ENCODE measurements at places on chromosomes 3 and 15.

DNA sequence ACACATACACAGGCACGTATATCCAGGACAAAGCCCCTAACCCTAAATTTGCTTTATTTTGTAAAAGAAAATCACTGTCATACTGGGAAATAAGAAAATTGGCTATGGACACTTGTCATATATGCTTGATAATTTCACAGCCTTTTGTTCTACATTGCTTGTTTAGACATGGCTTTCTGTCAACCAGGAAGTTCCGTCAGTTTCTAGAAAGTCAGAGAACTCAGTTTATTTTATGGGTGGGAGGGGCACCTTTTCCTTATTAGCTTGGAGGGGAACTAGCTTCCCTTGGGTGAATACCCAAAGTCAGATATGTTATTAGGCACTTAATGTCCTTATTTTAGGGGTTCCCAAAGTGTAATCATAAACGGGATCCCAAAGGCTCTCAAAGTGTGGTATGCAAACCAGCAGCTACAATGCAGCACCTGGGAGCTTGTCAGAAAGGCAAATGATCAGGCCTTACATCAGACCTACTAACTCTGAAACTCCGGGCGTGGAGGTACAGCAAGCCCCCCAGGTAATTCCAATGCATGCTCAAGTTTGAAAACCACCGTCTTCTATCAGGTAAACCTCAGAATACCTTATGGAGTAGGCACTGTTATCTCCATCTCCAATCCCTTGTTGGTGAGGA, 50.1 kb downstream of the CADPS start:
- no peak for DNase-seq

DNA sequence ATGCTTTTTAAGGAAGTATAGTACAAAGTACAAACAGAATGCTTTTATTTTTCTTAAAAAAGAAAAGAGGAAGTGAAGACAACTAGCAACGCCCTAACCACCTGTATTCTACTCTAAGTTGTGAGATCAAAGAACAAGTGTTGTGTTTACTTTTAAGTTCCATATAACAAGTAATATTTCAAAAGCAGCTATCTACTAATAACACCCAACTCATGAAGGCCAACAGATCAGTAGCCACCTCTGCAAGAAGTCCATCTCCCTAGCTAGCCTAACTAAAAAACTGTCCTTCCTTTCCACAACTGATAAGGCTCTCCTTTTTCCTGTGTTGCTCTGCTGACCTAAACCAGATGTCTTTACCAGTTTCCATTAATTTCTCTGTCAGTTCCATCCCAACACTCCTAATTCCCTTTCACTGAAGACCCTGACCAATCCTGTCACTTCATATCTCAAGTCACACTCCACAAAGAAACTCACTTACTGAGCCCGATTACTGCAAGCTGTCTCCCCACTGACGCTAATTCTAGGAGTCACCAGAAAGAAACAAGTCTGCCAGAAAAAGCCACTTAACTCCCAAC, 26.9 kb downstream of the PHC3 start:
- DNase-seq: no peak

DNA sequence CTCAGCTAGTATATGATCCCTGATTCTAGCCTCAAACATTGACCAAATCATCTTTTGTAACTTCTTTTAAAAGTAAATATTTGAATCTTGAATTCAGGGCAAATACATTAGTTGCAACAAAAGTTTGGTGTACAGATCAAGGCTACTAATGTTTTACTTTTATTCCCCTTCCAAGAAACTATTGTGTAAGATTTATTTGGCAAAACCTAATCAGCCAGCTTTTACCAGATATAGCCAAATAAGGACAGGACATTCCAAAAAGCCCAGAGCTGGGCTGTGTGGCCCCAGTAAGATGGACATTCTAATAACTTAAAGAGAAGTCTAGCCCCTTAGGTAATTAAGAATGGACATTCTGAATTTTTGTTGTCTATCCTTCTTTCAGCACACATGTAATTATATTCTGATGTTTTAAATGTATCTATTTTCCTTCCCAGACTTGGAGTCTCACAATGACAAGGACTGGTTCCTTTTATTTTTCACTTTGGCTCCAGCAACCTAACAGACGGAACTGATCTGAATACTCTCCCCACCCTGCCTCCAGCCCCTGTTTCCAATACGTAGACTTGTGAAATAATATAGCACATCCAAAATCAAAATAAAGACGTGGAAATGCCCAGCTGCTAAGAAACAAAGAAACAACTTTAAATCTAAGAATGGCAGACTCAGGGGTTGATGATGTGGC, 48.1 kb downstream of the STARD5 start:
- no peak for DNase-seq

- no peak for DNase-seq
These were observed 5.5 kb downstream of the B4GALT4 start for GRCh38 chr3:119235151-119235550.

GRCh38 chr3:129421988-129422745, 6.3 kb downstream of the EFCAB12 start:
- DNase-seq: no peak

- no peak for DNase-seq
These were observed 91.4 kb downstream of the SLC49A4 start for GRCh38 chr3:122886251-122886650.

DNA sequence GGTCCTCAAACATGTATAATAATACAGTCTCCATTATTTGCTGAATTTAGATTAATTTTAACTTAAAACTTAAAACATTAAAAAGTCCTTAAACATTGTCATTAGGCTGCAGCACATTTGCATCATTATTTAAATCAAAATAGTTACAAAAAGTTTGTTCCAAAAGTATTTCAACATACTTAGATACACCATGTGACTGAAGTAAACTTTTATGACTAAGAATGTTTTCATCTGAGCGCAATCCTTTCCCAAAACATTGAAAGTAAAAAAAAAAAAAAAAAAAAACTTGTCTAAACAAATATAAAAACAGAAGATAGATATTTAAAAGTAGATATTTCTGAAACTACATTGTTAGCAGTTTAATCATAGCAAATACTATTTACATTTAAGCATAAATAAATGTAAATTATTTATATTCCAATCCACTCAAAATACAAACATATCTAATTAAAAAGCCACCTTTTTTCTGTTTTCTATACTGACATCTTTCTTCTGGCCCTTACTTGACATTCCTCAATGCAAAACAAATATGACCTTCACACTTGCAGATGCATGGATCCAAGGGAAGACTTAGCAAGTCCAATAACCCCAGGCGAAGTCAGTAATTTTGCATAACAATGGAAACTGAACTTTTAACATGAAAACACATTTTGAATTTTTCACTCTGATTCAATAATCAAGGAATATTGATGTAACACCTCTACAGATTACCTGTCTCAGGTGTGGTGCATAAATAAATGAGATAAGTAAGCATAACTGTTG, 10.3 kb downstream of the FAM227B start:
- no peak for DNase-seq

GRCh38 chr3:56294286-56294685, 174.0 kb downstream of the ERC2 start:
- no peak for DNase-seq

DNA sequence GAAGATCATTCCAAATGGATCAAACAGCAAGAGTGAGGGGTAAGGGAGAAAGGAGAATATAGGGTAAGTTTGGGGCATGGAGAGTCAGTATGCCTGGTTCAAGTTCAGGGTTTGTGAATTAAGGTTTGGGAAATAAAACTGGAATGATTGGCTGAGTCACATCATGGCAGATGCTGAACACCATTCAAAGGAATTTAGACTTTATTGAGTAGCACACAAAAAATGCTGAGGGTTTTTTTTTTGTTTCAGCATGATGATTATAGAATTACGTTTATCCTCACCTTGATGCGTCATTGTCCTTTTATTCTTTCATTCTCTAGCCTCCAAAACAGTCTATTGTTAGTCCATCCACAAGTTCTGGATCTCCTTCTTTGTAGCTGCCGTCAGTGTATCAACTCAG, 220.0 kb upstream of the UMPS start:
- no peak for DNase-seq

DNA sequence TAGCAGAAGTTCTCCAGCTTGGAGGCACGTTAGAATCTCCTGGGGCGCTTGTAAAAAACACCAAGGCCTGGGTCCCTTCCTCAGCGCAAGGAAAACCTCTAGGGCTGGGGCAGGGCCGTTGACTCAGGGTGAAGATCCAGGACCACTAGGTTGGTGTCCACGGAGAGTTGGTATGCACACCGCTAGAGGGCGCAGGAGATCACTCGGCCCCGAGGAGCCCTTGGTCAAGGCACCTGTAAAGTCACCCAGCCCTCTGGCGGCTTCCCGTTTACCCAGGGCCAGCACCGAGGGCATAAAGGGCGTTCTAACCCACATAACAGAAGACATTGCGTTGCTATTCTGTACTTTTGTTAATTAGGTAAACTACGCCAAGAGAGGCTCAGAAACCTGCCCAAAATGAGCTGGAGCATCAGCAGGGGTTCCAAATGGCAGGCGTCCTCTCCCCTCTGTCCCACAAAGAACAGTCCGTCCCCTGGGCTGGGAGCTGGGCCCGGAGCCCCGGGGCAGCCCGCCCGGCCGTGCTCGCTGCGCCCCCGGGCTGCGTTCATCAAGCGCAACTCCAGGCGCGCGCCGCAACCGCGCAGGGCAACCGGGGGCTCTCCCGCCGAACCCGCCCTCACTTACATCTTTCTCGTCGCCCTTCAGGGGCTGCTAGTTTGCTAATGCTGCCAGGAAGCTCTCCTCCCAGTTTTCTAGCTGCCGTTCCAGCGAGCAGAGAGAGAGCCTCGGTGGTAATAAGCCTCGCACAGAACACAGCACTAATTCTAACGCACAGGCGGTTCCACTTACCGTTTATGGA, 332.1 kb downstream of the ARRDC4 start:
- peak; percentile 12 for DNase-seq

DNA sequence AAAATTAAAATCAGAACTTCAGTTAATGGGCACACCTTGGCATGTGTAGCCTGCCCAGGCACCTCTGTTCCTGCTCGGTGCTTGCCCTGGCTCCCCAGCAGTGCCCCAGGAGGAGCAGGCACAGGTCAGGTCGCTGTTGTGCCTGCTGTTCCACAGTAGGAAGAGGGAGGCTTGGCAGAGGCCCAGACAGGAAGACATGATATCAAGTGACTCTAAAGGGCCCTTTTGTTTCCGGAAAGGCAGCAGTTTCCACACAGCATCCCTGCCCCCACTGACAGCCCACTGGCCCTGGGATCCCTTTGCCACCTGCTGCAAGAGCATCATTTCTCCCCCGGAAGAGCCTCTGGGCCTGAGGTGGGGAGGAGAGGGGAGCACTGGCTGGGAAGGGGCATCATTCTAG, 40.5 kb upstream of the HES1 start:
- DNase-seq: peak; percentile 72

DNA sequence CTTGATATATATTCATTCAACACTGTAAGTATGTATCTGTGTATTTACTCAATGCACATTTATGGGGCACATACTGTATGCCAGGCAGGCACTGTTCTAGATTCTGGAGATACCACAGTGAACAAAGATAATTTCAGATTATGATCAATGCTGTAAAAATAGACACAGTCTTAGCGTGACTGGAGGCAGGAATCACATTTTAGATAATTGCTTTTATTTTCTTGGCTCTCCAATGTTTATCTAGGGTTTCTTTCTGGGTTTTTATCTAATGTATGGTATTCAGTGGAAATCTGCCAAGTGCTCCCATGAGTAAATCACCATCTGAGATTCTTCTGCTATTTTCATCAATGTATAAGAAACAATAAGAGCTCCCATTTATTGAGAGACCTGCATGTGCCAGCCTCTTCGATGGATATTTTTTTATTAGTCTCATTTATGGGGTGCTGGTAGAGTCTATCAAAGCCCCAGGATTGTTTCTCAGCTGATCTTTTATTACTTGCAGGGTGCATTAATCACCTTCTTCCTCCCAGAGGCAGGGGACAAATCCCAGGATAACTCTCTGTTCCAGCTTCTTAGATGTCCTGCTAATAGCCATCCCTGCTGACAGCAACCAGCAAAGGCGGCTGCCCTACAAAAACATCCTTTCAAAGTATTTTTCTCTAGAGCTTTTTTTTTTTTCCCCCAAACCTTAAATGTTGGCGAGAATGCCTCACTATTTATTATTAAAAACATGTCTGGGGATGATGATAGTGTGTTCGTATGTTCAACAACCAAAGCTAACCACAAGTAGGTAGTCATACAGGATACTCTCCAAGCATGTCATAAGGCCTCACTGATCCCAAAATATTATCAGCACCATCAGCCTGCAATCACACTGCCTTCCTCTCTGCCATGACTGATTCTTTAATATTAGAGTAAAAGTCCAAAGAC, 331.0 kb upstream of the RASGRP1 start:
- DNase-seq: no peak

- no peak for DNase-seq
These were observed 46.1 kb upstream of the MAP3K13 start for GRCh38 chr3:185316740-185317412.

DNA sequence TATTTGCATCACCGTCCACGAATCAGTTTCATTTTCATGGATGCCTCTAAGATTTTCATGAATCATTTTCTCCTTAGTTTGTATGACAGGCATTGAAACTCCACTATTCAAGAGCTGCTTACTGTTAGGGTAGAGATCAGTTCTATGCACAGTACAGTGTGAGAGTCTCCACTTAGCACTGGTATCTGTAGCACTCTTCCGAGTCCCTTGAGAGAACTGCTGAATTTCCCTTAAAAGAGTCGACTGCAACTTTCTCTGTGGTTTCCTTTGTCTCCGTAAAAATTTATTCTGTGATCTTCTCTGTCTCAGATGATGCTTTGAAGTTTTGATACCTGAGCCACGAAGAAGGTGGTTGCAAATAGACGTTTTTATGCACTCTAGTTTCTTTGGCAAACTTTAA, 14.8 kb downstream of the GTPBP8 start:
- DNase-seq: no peak

GRCh38 chr15:66461917-66462316, 35.6 kb downstream of the SNAPC5 start:
- DNase-seq: no peak

DNA sequence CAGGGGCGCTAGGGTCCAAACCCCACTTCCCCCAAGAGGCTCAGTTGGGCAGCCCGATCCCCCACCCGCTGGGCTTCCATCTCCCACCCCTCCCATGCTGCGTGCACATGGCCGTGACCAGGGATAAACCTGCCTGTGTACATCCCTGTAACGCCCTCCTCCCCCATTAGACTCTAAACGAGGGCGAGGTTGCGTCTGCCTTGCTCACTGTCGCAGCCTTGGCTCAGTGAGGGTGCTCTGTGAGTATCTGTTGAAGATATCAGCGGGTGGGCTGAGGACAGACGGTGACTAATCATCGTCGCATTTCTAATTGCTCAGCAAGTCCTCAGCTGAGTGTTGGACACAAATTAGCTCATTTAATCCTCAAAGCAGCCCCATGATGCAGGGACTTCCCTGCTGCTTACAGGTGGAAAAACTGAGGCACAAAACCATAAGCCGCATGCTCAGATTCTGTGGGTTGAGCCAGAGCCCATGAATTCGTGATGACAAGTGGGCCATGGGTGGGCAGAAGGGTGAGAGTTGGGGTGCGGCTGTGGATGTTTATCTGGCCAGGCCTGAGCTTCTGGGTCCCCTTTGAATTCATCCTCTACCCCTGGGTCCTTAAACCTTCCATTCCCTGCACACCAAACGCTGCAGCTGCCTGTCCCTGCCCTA, 26.0 kb downstream of the FBLN2 start:
- no peak for DNase-seq

GRCh38 chr15:54011656-54012055, 33.4 kb downstream of the UNC13C start:
- DNase-seq: no peak

- DNase-seq: no peak
These were observed 869.2 kb downstream of the IGSF11 start for GRCh38 chr3:118165413-118165812.

- no peak for DNase-seq
These were observed 61.8 kb downstream of the MYH15 start for GRCh38 chr3:108448593-108448992.

GRCh38 chr15:85404176-85404917, 23.9 kb downstream of the AKAP13 start:
- DNase-seq: no peak

GRCh38 chr3:149701206-149701976, 43.6 kb upstream of the WWTR1 start:
- no peak for DNase-seq
